ENCODE measurements at places on chromosomes 4 and X. TPM values are rescaled to one million over a fixed set of nuclear protein-coding genes. Genes with fewer than 3 reads are reported as not detected.

SULT1B1 gene
- 0.20 TPM for total RNA-seq

DNA sequence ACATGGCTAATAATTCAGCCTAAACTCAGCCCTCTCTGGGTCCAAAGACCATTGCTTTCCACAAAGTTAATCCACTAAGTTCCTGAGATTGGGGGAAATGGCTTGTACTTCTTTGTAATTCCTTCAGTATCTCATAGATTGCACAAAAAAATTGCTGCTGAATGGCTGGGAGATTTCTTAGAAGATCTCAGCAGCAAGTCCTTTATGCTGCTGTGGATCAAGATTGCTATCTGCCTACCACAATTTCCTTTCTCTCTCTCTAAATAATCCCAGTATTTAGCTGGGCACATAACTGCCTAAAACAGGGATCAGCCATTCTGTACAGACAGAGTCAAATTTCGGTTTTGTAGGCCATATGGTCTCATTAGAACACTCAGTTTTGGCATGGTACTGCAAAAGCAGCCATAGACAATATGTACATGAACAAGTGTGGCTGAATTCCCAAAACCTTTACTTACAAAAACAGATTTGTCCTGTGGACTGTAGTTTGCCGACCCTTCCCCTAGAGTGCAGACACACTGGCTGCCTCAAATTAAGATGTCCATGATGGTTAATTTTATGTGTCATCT, 18.5 kb upstream of the HOPX start:
- no peak for DNase-seq
- H3K4me1 ChIP-seq = no peaks in the 10 kb centered on the region
- no peaks in the 10 kb centered on the region for H3K36me3 ChIP-seq
- no peak overlapping the region for H3K4me3 ChIP-seq

DNA sequence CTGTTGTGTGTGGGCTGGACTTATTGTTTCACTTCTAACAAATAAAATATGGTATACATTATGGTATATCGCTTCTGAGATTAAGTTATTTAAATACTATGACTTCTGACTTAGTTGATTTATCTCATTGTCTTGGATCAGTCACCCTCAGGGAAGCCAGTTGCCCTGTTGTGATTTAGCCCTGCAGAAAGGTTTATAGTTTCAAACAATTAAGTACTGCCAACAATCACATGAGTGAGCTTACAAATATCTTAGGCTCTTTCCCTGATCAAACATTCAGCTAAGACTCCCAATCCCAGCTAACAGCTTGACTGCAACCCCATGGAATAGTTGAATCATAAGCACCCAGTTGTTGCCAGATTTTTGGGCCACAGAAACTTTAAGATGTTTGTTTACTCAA, 85.4 kb downstream of the MAGEC1 start:
- H3K27me3 ChIP-seq = no peaks in the 10 kb centered on the region
- no peak overlapping the region for H3K4me3 ChIP-seq
- no peak for DNase-seq
- no peaks in the 10 kb centered on the region for H3K4me1 ChIP-seq
- no peak overlapping the region for H3K27ac ChIP-seq

GRCh38 chrX:113473418-113473817, 632.8 kb upstream of the AMOT start:
- DNase-seq = no peak
- no peaks in the 10 kb centered on the region for H3K36me3 ChIP-seq
- no peaks in the 10 kb centered on the region for H3K4me1 ChIP-seq
- no peak overlapping the region for H3K27ac ChIP-seq
- no peak overlapping the region for H3K4me3 ChIP-seq

PLXNA3 gene
- 0.90 TPM for total RNA-seq

- H3K4me3 ChIP-seq = no peak overlapping the region
- no peaks in the 10 kb centered on the region for H3K4me1 ChIP-seq
- H3K36me3 ChIP-seq = no peaks in the 10 kb centered on the region
- H3K27ac ChIP-seq = no peak overlapping the region
- DNase-seq = no peak
These were observed 641.4 kb downstream of the ZNF674 start for GRCh38 chrX:45903781-45904201.

DCAF4L1 gene
- not detected for total RNA-seq

SLC25A5 gene
- 300 TPM for total RNA-seq

GRCh38 chr4:1713003-1713851, 1.1 kb upstream of the SLBP start:
- H3K4me3 ChIP-seq = peak overlapping the region; percentile 95
- peak overlapping the region; percentile 99 for H3K27ac ChIP-seq
- no peaks in the 10 kb centered on the region for H3K36me3 ChIP-seq

DNA sequence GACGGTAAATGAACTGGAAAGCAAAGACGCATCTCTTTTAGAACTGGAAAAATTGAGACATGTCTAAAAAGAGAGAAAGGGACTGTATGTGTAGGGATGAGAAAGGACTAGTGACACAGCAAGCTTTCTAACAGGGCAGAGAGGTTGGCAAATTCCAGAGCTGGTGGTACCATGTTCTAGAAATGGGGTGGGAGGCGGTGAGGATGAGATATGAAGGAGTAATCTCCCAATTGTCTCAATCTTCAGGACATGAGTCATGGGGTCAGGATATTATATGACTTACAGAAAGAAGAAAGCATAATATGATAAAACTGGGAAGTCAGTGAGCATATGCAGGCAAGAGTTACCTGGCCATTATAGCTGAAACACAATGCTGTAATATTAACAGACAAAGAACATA, 14.2 kb downstream of the TAB3 start:
- no peak for DNase-seq
- H3K4me3 ChIP-seq = no peak overlapping the region
- no peaks in the 10 kb centered on the region for H3K27me3 ChIP-seq
- peaks cover 64% of the 10 kb centered on the region for H3K4me1 ChIP-seq
- no peak overlapping the region for H3K27ac ChIP-seq

- H3K4me1 ChIP-seq = peaks cover 27% of the 10 kb centered on the region
- peak; percentile 98 for DNase-seq
- H3K36me3 ChIP-seq = peaks cover 22% of the 10 kb centered on the region
- H3K4me3 ChIP-seq = peak within 1 kb of the TSS; percentile 83
- H3K27me3 ChIP-seq = no peaks in the 10 kb centered on the region
These were observed at the start of gene GTPBP6 for GRCh38 chrX:318739-319578. Gene GTPBP6 (minus strand): TSS chrX:318796. CDS start chrX:318787, 9 bp downstream.

Data from HepG2 (cell line).